ENCODE measurements at places on chromosomes 11 and 22.

DNA sequence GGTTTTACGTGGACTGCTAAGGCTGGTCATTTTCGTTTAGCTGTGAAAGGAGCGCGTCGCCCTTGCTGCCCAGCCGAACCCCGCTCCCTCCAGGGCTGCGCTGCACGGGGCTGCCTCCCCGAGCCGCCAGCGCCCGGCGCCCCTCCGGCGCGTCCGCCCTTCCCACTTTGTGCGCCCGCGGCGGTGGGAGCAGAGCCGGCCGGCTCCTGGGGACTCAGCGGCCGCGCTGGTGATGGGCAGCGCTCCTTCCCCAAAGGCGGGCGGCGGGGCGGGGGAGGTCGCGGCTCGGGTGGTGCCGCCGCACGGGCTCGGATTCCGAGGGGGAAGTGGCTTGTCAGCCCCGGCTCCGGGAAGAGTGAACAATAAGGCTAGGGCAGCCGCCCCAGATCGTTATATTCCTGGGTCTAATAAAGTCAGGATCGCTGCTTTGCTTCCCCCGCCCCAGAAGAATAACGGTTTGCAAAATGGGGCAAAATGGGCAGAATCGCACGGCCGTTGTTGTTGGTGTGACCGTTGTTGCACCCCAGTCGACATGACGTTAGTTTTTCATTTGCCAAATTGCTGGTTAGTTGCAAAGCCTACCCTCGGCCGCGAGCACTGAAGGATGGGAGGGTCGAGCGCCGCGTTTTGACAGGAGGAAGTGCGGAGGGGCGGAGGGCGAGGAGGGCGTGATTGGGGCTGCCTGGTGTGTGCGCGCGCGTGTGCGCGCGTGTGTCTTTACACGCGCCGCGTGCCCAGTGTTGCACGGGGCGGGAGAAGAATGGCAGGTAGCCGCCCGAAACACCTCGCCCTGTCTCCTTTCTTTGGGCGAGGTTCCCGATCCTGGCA, 745 bp downstream of the NCAM1 start:
- DNase-seq: no peak

DNA sequence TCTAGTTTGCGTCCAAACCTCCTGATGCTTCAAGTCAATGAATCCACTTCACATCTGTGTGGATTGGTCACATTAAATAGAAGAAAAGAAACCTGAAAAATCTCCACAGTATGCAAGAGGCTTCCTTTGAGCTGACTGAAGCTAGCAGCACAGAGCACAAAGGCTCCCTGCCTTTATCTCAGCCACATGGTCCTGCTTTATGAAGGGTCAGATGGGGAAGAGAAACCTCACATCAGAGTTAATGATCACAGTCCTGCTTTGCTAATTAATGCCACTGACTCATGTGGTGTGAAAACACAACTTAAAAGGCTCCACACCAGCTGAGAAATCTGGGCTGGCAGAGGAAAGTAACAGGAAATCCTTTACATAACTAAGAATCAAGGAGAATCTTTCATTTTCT, 1291.0 kb downstream of the LRRC4C start:
- DNase-seq: no peak

DNA sequence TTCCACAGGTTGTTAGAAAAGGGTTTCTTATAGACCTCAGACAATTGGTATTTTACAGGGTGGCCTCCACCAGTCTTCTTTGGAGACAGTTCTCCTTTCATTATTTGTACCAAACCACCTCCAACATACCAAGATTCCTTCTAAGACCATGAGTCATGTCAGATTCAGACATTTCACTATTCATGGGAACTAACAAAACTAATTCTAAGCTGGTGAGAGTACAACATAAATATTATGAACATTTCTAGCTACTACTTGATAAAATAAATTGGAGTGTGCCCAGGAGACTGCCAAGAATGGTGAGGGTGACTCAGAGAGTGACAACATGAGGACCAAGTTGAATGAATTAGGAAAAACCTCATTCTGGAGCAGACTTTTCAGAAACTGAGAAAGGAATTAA, 494.6 kb upstream of the LRRC4C start:
- DNase-seq: no peak

GRCh38 chr11:64085906-64086257, 50.2 kb downstream of the FLRT1 start:
- no peak for DNase-seq

GRCh38 chr11:80346353-80347059, 905.7 kb upstream of the TENM4 start:
- no peak for DNase-seq

DNA sequence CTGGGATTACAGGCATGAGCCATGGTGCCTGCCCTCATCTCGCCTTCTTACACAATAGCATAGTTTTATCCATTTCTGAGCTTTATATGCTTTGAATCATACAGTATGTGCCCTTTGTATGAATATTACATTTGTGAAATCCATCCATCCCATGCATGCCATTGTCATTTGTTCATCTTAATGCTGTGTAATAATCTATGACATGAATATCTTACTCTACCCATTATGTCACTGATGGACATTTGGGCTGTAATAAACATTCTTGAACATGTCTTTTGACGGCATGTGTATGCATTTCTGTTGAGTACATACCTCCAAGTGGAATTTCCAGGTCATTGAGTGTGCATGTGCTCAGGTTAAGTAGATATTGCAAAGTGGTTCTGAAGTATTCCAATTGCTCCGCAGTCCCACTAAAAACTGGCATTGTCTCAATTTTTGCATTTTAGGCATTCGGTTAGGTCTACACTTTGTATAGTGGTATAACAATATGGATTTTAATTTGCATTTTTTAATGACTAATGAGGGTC, 339.3 kb upstream of the SYN3 start:
- DNase-seq: no peak

- DNase-seq: no peak
Observed at GRCh38 chr11:8593935-8594909, at the start of gene STK33. Gene STK33, minus strand, starts transcription at chr11:8594228. Its CDS starts 119,323 bp downstream, at chr11:8474905.

GRCh38 chr11:119472856-119473222, 49.9 kb upstream of the THY1 start:
- no peak for DNase-seq

DNA sequence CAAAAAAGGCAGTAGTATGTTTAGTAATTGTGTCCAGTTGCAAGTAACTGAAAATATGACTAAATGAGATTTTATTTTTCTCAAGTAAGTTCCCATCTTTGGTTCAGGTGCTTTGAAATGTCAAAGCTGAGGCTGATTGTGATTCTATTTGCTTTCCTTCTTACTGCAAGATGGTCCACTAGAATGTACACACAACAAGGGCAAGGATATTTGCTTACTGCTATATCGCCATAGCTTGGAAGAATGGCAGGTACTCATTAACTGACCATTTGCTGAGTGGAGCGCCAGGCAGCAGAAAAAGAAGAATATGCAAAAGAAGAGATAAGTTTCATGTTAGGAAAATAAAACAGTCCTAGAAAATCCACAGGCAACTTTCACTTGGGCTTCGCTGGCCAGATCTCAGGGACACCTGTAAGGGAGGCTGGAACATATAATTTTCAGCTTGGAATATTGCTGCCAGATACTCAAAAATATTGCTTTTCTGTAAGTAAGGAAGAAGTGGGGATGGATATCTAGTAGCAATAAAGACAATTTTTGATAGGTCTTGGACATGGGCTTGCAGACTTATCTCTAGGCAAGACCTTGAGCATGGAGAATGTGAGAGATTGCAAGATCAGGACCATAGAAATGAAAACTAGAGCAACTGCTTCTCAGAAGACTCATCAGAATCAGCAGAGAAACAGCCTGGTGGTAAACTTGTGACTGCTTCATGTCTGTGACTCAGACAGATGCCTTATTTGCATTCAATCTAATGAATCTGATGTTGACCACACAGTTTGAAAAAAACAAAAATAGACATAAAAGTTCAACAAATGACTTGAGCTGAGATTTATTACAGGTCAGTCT, 44.8 kb upstream of the OR9Q1 start:
- DNase-seq: no peak

- DNase-seq: no peak
Observed at GRCh38 chr11:67642173-67643120, 2.9 kb upstream of the TBX10 start.

- DNase-seq: peak; percentile 48
Observed at GRCh38 chr11:61827571-61828378, at the start of gene FADS2. Gene FADS2, plus strand, starts transcription at chr11:61828300. Its CDS starts 91 bp downstream, at chr11:61828391.

DNA sequence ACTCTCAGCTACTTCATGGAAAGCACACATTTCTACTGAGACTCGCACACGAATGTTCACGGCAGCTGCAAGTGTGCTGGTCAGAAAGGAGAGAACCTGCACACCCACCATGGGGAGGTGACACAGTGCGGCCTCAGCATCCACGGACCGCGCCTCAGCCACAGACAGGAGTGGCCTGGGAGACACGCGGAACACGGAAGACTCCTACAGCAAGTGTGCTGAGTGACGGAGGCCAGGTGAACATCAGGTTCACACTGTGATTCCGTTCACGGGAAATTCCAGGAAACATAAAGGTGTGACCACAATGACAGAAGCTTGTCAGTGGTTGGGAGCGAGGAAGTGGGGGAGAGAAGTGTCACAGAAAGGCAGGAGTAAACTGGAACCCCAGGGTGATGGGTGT, 13.3 kb upstream of the MOB2 start:
- no peak for DNase-seq

- no peak for DNase-seq
Observed at GRCh38 chr11:114180301-114181055, 115.7 kb upstream of the NNMT start.
